Activated gamma-delta T cell treated with anti-CD3 and anti-CD28 coated beads, Interleukin-2, amount 50 U/mL, for 16 hours (primary cell): ENCODE measurements at places on chromosomes 4 and X.

DNA sequence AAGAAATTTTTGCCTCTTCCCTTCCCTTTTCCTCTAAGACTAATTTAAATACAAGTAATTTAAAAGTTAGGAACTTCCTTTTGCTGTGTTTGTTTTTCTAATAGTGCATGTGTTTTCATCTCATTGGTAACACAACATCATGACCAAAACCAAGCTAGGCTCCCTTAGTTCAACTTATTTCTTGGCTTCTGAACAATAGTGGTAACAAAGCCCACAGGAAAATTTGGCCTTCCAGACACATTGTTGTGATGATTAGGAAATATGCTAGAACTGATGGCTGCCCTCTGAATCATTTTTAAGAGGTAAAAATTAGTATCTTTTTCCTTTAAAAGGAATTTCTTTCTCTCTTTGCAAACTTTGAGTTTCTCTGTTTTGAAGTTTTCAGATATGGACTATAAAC is 25.5 kb upstream of the TEC start:
- DNase-seq, result no peak

DNA sequence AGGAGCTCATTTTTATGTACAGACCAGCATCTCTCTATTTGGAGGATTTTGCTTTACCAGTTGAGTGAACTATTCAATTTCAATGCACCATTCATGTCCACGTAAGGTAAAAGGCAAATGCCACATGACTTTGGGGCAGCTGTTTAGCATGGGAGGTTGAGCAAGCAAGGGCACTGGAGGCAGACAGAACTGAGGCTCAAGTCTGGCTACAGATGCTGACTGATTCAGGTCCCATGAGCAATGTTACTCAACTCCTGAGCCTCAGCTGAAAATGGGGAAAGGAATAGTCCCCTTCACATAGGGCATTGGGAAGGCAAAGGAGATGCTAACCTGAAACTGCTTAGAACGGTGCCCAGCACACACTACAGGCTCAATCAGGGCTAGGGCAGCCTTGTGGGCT is 93.0 kb upstream of the MTM1 start:
- no peak for DNase-seq

DNA sequence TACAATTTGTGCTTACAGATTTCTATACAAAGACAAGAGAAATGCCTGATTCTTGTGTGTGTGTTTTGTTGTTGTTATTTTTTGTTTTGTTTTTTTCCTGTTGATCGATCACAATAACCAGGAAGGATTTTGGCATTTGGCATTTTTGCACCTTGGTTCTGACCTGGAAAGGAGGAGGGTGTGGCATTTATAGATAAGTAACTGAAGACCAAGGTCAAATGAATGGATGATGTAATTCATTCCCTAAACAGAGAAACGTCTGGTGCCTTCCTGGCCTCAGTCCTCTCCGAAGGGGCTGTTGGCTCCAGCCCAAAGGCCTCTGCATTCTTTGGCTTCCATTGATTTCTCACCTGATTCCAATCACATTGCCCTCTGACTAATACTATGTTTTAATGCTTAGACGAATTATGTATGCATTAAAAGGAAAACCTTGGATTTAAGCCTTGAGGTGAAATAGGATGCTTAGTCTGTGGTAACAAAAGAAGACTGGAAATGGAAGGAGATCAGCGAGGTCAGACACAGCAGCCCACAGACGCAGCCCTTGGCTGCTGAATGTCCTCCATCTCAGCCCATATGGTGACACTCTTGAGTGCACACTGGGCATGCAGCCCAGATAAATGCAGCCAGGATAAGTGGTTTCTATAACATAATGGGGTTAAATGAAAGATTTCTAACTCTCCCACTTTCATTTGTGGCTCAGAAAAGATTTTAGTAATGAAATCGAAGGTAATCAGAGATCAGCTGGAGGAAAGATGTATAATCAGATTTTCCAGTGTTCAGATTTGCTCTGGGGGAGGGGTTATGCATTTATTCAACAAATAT is 60.5 kb upstream of the TRIM2 start:
- no peak for DNase-seq

- DNase-seq, result no peak
Observed at GRCh38 chr4:37802068-37802666, 24.3 kb upstream of the PGM2 start.

DNA sequence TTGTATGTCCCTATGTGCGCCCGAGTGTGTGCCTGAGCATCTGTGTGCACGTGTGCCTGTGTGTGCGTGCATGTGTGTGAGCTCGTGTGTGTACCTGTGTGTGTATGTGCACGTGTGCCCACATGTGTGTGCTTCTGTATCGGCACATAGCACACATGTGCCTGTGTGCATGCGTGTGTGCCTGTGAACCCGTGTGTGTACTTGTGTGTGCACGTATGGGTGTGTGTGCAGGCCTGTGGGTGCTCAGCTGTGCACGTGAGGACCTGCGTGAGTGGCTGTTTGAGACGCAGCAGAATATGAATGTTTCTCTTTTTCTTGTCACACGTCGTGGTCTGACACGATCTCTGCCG is 4.3 kb downstream of the AKAP17A start:
- DNase-seq, result no peak

GRCh38 chr4:76579596-76580375 is 144.8 kb downstream of the SHROOM3 start:
- DNase-seq, result no peak

- no peak for DNase-seq
Observed at GRCh38 chr4:24594887-24595286, 10.5 kb upstream of the DHX15 start.

GRCh38 chr4:77021614-77022089 is 54.1 kb downstream of the CCNI start:
- no peak for DNase-seq

- DNase-seq, result no peak
Observed at GRCh38 chr4:176034936-176035335, 30.7 kb upstream of the WDR17 start.

DNA sequence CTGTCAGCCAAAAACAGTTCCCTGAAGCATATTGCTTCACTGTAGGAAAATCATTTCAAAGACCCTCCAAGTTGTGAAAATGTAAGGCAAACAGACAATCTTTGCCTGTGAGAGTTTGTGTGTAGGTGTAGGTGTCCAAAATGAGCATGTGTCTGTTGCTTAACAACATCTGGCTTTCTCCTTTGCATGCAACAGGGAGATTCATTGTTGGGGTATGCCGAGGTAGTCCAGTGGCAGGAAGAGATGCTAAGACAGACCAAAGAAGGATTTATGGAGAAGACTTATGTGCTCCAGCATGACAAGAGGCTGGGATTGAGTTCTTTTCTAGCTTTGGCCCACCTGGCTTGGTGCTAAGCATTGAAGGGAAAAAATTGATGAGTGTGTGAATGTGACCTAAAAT is 29.8 kb upstream of the SMAD1 start:
- no peak for DNase-seq

GRCh38 chr4:158814636-158815330 is 46.0 kb downstream of the FNIP2 start:
- DNase-seq, result no peak

GRCh38 chrX:1676866-1677265 is 62.0 kb downstream of the ASMT start:
- no peak for DNase-seq
